ENCODE measurements at places on chromosomes 1 and 21.

DNA sequence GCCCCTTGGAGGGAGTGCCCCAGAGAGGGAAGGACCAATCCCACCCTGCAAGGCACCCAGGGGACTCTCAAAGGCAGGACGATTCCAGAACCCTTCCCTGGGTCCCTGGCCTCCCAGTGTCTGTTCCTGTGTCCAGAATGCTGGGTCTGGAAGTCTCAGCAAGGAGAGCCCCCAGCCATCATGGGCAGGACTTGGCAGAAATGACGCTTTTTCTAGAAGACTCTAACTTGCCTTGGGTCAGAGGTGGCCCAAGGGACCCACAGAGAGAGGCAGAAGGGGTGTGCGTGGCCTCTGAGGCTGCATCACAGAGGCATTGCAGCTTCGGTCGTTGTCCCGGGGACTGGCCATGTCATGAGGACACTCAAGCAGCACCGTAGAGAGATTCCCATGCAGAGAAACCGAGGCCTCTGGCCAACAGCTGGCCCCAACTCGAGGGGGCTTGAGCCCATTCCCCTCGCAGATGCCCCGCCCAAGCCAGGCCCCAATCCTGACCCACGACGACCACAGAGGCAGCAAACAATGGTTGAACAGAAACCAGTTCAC, 57.8 kb downstream of the WNT9A start:
- DNase-seq: no peak

DNA sequence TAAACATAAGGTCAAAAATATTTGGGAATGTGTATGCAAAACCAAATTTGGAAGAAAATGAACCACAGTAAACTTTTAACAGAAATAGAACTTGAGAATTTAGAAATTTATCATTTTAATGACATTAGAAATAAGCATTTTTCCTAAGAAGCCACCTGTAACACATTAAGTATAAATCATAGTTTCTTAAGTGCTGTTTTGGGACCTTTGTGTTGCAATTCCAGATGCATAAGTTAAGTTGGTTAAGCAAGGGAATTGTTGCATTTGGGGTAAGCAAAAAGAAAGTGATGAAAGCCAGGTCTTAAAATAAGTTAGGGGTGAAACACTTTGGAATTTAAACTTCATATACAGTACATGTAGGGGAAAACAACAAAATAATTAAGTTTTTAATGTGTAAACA, 49.8 kb downstream of the CDKN2C start:
- no peak for DNase-seq

DNA sequence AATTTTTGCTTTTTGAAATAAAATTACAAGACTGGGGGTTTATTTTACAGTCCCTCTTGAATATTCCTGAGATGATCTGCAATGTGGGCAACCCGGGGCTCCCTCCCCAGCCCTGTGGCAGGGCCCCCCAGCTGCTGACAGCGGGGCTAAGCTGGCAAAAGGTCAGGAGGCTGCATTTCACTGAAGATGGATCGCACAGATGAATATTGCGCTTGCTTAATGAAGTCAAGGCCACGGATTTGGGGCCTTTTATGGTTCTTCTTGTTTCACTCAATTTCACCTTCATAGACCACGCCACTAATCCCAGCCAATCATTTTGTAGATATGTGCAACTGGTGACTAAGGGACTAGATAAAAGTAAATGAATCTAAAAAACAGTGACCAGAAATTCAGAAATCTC, 50.8 kb upstream of the SLC22A15 start:
- DNase-seq: no peak

- DNase-seq: peak; percentile 36
Observed at GRCh38 chr1:236795757-236796667, 920 bp downstream of the MTR start.

GRCh38 chr1:8409606-8410005, 91.7 kb downstream of the SLC45A1 start:
- DNase-seq: no peak

DNA sequence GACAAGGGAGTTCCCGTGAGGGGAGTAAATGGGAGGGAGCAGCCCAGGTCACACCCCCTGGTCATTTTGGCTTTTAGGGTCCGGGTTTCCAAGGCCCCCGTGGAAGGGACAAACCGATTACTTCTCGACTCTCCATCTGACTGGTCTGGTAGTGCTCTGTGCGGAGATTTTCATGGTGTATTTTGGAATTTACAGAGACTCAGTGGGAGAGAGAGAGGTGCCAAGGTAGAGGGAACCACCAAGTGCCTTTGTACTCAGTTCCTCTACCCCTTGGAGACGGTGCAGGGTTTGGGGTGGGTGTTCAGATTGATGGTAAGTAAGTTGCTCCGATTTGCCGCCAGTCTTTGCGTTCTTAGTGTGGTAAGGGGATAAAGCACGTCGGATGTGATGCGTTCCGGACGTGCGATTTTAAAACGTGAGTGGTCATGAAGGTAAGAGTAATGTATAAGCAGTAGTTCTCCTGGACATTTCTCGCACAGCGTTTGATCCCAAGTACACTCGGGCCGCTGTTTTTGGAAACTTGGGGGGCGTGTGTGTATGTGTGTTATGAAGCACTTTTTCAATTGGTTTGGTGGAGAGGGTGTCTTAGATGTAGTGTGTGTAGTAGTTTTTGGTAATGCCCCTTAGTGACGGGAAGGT, 682 bp downstream of the SUCO start:
- DNase-seq: peak; percentile 9

DNA sequence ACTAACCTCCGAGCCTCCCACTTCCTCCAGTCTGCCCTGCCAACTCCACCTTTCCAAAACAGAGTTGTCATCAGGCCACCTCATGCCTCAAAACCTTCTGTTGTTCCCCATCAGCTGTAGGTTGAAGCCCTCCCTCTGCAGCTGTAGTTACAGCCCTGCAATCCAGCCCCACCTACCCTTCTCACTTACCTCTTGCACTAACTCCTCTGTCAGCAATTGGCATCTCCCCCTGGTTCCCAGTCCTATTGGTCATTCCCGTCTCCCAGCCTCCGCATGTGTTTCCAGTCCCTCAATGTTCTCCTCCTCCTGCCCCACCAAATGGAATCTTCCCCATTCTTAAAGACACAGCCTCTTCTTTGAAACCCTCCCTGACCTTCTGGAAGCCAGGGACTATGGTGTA, 100.1 kb upstream of the GCLM start:
- DNase-seq: no peak

DNA sequence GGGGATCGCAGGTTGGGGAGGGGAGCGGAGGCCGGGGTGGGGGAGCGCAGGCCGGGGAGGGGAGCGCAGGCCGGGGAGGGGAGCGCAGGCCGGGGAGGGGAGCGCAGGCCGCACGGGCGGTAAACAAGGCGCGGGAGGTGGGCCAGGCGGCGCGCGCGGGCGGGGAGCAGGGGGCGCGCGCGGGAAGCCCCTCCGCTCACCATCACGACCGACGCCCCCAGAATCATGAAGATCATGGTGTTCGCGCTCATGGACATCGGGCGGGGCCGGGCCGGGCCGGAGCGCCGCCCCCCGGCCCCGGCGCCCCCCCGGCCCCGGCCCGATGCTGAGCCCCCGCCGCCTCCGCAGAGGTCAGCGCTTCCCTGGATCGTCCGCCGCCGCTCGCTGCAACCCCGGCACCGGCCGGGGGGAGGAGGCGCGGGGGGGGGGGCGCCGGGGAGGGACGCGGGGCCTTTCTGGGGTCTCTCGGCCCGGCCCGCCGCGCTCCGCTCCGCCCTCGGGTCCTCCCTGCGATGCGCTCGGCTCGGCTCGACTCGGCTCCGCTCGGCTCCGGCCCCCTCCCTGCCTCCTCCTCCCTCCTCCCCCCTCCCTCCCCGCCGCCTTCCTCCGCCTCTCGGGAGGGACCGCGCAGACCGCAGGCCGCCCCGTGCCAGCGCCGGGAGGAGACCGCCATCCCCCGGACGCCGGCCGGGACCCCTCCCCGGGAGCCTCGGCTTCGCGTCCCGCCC, at the start of gene TMEM240:
TMEM240 (minus strand) TSS at position 535 of the 728 bp plus-strand sequence; CDS start at position 257, 278 bp downstream.
- peak; percentile 84 for DNase-seq

DNA sequence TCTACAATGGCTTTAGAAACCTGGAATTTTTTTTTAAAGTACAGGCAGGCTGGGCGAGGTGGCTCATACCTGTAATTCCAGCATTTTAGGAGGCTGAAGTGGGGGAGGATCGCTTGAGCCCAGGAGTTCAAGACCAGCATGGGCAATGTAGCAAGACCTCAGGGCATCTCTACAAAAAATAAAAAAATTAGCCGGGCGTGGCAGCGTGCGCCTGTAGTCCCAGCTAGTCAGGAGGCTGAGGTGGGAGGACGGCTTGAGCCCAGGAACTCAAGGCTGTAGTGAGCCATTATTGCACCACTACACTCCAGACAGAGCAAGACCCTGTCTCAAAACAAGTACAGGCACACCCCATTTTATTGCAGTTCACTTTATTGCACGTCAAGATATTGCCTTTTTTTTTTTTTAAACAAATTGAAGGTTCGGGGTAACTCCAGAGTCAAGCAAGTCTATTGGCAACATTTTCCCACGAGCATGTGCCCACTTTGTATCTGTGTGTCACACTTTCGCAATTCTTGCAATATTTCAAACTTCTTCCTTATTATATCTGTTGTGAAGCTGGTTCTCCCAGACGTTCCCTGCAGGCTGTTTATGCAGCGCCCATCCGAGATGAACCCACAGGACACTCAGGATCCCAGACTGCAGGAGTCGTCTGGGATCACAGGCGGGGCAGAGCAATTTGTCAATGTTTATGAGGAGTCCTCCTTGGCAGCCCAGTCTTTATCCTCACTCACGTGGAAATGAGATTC, 4.7 kb downstream of the HES2 start:
- no peak for DNase-seq

GRCh38 chr1:184633785-184634184, 120.9 kb downstream of the EDEM3 start:
- DNase-seq: no peak

DNA sequence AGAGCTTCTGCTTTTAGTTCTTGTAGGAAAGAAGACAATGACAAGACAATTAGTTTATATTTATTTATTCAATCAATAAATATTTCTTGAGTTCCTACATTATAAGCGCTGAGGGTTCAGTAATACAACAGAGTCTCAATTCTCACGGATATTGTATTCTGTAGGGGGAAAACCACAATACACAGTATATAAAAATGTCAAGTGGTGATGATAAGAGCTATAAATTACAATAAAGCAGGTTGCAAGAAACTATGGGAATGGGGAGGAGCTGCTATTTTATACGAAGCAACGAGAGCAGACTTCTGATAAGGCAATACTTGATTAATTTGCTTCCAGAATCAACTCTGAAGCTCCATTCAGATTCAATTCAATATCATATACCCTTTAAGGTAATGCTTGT, 10.6 kb upstream of the XCL1 start:
- no peak for DNase-seq

DNA sequence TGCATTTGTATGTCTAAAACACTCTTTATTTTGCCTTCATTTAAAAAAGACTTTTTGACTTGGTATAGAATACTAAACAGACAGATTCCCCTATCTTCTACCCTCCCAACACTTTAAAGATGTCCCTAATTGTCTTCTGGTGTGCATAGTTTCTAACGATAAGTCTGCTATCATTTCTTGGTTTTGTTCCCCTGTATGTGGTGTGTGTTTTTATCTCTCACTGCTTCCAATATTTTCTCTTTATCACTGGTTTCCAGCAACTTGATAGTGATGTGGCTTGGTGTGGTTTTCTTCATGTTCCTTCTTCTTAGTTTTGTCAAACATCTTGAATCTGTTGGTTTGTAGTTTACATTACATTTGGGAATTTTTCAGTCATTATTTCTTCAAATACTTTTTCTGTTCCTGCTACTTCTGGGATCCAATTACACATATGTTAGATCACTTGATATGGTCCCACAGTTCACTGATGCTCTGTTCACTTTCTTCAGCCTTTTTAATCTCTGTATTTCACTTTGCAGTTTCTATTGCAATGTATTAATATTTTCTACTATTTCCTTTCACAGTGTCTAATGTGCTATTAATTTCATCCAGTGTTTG, 23.2 kb downstream of the F5 start:
- no peak for DNase-seq

- DNase-seq: no peak
Observed at GRCh38 chr1:6134206-6134605, 45.9 kb downstream of the CHD5 start.

DNA sequence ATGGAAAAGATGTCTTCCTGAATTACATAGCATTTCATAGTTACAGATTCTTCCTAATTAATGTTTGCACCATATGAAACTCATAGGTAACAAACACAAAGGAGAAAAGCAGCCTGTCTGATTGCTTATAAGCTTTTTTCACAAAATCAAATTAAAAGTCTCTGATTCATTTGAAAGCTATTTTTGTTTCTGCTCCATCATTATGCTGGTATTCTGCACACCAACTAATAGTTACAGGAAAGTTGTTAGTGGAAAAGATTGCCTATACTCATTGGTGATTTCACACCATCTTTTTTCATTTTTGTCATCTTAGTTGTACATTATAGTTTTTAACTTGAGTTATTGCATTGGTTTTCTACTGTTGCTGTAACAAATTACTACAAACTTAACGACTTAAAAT, 70.0 kb downstream of the PRKAA2 start:
- DNase-seq: peak; percentile 44

GRCh38 chr1:11671544-11672286, 7.7 kb downstream of the FBXO6 start:
- DNase-seq: no peak

DNA sequence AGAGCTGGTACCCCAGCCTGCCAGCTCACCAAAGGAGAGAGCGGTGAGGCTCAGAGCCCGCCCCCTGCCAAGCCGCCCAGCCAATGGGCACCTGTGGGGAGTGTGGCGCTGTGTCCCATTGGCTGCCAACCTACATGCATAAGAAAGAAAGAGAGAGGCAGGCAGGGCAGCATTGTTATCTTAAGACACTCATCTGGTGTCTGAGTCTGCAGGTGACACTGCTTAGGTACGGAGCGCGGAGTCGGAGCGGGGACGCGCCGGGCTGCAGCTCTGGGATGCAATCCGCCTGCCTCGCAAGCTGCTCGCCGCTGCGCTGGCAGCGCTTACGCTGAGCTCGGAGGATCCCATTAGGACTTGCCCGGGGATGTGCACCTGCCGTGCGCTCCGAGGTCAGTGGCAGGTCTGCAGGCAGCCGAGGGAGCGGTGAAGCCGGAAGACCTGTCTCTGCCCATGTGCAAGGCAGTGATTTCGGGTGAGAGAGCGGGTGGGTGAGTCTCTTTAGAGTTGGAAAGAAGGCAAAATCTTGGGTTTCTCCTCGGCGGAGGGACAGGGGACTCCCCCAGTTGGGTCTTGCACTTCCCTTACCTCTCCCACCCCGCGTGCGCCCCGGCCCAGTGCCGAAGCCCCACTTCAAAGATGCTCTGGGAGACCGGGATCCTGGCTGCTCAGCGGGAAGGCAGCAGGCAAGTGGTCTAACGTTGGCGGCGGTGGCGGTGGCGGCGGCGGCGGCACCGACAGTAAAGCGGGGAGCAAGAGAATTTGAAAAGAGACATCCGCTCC, at the start of gene BRINP2:
BRINP2 (plus strand) TSS at position 203 of the 780 bp plus-strand sequence. CDS start 58,919 bp downstream, outside the sequence.
- DNase-seq: peak; percentile 14

DNA sequence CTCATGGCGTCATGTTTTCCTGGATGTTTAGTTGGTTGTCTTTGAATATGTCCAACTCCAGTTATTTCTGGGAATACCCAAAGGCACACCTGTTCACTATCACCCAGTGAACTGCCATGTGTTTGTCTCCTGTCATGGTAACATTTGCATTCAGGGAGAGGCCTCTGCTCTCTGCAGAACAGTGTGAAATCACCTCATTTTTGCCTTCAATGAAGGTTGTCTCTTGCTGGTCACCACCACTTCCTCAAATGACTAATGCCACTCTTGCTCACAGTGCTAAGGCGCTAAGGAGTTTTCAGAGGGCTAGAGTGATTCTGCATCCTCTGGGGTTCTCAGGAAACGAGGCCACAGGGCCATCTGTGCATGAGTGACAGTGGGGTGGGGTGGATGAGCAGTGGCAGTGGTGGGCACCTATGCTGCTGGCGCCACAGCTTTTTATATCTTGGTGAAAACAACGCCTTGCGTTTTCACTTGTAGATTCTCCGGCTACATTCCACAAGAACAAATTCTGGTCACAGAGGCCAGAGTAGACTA, 60.0 kb upstream of the ATP5PO start:
- DNase-seq: peak; percentile 35

Measured in fibroblast of skin of scalp (primary cell).